Hypothalamus (tissue), 51 donors: ENCODE measurements at places on chromosomes 3 and 15.

- no peak for DNase-seq
These were observed 45.9 kb downstream of the ATP2C1 start for GRCh38 chr3:130939753-130940152.

DNA sequence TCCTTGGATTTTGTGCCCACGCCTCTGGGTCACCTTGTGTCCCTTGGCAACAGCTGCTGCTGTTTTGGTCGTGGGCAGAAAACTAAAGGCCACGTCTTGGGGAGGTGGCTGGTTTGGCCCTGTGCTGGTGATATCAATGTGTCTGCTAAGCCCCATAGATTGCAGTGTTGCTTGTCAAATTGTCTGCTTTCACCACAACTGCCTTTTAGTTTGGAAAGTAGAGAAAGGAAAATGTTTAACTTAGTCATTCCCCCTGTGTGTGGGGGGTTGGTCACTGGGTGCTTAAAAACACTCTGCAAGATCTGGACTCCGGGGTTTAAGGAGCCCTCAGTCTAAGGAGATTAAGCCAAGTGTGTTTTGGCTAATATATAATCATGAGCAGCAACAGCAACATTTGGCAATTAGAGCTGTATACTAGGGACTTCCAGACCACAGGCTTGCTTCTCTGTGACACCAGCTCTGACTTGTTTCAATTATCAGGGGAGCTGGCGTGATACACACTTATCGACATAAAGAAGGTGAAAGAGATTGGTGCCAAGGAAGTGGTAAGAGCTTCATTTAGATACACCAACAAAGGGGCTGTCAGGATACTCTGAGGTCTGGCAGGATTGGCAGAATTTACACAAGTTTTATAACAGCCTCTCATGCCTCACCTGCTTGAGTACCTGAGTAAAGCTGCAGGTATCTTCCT, 3.5 kb downstream of the SMAD3 start:
- no peak for DNase-seq

DNA sequence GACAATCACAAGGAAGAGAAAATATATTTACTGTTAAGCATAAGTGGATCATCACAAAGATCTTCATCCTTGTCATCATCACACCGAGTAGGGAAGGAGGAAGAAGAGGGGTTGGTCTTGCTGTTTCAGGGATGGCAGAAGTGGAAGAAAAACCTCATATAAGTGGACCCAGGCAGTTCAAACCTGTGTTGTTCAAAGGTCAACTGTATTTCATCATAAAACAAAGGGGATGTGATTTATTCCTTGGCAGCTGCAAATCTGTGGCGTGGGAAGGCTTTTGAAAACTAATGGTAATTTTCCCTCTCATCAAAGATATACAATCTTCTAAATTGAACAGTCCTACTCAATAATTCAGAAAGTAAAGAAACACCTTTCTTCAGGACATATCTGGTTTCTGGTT, 129.9 kb upstream of the ABI3BP start:
- DNase-seq: no peak

GRCh38 chr3:81295906-81296577, 465.4 kb downstream of the GBE1 start:
- no peak for DNase-seq

GRCh38 chr3:16704941-16705340, 99.7 kb upstream of the DAZL start:
- DNase-seq: no peak

DNA sequence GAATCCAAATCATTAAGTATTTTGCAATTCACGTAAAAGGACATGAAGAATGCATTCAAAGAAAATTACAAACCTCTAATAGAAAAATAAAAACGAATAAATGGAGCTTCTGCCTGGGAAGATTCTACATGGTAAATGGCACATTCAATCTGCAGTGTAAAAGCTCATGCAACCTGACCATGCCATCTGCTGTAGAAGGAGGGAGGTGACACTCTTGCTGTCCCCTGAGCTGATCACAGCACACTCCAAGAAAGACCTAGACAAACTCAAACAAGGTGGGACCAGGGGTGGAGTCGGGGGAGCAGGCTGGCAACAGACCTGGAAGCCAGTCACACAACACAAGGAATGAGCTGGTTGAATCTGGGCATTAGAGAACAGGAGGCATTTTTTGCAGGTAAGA, 101.8 kb downstream of the BDH1 start:
- DNase-seq: no peak

DNA sequence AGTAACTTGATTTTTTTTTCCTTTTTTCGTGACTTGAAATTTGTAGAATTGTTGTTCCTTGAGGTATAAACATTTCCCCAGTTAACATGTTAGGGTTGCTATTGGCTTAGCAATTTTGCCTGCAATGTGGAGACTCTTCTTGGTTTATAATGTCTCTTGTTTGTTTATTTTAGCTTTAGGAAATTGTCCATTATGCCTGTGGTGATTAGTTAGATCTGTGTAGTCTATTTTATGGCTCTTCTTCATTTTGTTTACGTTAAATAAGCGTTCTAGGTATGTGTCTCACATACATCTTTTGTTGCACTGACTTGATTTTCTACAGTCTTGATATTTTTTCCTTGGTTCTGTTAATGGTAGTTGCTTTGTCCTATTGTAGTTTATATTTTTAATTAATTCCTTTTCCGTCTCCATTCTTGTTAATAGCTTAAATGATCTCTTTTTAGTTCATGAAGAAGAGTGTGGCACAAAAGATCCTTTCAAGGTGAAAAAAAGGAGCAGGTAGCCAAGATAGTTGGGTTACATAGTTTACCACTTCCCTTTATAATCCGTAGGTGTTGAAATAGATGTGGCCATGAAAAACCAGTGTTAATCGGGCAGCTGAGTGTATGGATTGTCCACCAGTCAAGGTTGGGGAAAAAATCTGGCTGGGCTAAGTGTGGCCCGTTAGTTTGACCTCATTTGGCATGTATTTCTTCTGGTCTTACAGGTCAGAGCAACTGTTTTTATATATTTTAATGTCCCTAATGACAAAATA, 12.1 kb downstream of the IQGAP1 start:
- no peak for DNase-seq

DNA sequence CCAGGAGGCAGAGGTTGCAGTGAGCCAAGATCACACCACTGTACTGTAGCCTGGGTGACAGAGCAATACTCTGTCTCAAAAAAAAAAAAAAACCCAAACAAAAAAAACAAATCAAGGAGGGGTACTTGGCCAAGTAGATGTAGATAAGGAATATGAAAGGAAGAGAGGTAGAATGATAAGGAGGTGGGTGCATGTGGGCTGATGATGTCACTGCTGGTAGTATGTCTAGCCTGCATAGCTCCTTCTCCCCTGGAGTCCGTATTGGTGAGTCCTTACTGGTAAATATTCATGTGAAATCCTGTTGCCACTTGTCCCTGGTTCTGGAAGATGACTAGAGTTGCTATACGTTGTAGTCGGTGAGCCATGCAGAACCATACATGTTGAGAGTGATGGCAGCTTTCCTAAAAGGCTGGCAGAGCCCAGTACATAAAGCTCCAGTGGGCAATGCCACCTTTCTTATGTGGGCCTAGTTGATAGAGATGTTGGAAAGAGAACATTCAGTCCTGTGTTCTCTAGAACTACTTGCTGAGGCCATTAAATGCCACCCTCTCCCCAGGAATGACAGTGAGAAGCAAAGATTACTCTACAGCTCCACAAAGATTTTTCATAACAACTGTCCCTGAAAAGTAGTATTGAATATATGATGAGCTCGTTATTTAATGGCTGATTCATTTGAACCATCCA, 11.0 kb downstream of the KAT2B start:
- no peak for DNase-seq

DNA sequence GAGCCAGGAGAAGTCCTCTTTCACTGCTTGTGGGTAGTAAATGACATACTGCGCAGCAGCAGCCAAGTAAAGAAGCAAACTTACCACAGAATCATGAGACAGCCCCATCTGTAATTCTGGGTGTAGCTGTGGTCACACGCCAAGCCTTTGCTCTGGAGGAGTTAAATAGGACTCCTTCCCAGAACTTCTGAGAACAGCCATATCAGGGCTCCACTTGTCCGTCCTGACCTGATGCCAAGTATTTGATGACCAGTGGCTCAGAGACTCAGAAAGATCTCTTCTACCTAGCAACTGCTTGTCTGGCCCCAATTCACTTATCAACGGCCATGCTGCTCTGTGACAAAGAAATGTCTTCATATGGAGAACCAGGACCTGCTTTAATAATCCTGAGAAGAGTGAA, 20.6 kb upstream of the GOLIM4 start:
- no peak for DNase-seq

- no peak for DNase-seq
These were observed 52.6 kb downstream of the ARNT2 start for GRCh38 chr15:80456517-80457492.

- no peak for DNase-seq
These were observed 12.1 kb downstream of the SEMA3F start for GRCh38 chr3:50167069-50167840.

DNA sequence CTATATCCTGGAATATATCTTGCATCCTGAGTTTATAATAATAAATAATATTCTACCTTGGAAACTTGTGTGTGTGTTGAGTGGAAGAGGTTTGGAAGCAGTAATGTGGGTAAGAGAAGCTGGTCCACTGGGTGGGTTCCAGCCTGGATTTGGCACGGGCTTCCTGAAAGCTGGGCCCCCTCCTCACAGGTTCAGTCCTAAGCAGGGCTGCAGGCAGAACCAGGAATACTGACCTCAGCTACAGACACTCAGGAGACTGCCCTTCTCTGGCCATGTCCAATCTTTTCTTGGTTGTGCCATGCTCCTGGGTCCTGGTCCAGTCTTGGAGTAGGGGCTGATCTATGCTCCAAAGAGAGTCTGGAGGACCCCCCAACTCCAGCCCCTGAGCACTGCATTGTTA, 4.5 kb downstream of the MYD88 start:
- DNase-seq: no peak

DNA sequence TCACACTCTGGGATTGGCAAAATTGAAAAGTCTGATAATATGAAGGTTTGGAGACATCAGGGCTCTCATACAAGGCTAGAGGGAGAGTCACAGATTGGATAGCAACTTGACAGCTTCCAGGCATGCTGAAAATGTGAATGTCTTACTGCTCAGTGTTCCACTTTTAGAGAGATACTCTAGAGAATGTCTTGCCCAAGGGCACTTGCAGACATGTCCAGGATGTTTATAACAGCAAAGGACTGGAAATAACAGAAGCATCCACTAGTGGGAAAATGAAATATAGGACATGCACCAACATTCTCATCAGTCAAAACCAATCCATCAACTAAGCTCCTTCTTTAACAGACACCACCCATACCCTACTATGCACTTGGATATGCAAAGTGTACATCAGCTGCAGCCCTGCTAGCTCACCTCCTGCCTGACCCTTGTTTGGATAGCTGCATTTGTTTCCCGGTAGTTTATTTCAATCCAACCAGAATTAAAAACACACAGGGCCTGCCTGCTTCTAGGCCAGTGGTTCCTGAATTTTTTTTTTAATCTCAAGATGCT, 101.6 kb upstream of the ARHGEF3 start:
- no peak for DNase-seq

- DNase-seq: no peak
These were observed 370.6 kb upstream of the PROK2 start for GRCh38 chr3:72155391-72156064.
